ENCODE measurements at places on chromosomes 6 and 20.

DNA sequence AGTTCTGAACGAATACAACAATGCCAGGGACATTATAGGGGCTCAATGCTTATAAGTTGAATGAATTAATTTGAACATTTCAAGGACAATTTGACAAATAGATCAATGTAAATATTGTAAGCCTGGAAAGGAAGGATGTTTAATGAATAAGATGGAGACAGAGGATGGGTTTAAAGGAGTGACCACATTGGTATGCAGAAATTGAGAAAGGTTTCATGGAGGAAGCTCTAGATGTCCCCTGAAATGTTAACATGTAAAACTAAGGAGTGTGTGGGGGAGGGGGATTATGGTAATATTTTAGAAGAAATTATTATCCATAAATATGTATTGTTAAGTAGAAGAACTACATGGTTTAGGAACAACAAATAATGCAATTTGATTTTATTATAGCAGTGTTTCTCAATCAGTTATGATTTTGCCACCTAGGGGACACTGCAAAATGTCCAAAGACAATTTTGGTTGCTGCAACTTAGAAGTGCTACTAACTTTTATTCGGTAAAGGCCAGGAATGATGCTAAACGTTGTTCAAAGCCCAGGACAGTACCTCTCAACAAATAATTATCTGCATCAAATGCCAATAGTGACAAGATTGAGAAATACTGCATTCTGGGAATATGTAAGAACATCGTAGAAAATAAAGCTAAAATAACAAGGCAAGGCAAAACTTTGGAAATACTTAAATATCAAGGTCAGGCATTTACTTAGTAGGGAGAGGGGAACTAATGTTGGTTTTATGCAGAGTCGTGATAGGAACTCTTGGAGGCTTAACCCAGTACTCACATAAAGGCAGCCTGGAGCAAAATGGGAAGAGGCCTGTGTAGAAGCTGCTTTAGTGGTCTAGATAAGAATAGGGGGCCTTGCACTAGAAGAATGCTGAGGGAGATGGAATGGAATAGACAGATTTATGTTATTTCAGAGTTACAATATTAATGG lies 686.9 kb upstream of the CITED2 start:
- no peak for DNase-seq

GRCh38 chr6:116351101-116351500 lies 19.6 kb upstream of the DSE start:
- DNase-seq, result no peak

DNA sequence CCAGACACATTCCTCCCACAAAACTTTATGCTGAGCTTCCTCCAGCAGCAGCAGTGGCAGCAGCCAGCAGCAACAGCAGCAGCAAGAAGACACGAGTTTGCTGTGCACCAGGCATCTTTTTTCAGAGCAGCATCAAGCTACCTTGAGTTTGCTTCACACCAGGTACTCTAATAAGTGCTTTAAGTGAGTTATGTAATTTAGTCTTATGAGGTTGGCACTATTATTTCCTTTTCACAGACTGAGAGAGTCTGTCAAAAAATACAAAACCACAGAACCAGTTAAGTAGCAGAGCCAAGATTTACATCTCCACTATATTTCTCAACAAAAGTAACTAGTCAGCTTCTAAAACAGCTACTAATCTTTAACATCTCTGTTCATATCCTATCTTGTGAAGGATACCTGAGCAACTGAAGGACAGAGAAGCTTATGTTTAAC lies 23.7 kb downstream of the RANBP9 start:
- DNase-seq, result no peak

- no peak for DNase-seq
These were observed 23.6 kb downstream of the DTD1 start for GRCh38 chr20:18611492-18611891.

DNA sequence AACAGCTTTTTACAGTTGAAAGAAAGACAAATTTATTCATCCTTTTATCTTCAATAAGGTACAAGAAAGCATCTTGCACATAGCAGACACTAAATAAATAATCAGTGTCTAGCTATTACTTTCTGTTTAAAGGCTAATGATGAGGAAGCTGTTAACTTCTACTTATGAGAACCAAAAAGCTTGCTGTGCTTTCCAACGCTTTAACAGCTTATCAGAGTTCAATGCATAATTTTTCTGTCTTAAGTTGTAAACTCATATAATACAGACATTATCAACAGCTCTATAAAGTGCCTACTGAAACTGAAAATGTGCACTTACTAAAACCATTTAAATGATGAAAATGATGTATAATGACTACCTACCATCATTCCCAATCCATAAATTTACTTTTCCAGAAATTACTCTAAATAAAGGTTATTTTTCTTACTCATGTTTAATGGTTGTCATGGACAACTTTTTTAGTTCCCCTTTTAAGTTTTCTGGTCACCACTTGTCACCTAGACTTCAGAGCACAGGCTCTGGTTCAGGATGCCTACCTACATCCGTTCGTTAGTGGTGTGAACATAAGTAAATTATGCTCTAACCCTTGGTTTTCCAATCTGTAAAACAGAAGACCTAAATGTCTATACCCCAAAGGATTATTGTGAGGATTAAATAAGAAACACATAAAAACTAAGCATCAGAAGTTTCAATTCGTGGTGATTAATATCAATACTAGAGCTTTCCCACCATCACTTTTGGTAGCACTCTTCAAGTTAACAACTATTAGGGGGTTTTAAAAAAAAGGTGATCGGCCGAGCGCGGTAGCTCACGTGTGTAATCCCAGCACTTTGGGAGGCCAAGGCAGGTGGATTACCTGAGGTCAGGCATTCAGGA lies 8.0 kb downstream of the PNISR start:
- no peak for DNase-seq

DNA sequence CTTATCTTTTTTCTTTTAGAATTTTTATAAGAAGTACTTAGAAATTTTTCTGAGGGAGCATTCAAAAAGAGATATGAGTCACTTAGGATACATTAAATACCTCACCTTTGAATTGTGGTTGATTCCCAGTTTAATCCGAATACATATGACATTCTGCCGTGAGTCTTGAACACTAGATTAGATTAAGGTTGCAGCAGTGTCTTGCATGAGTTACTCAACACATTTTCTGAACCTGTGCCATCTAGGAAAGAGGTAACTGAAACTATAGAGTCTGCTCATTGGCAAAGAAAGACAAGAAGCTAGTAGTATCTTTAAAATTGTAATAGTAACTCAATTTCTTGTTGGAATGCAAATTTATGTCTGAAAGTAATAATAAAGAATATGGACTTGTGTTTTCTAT lies 14.9 kb downstream of the PEX3 start:
- no peak for DNase-seq

DNA sequence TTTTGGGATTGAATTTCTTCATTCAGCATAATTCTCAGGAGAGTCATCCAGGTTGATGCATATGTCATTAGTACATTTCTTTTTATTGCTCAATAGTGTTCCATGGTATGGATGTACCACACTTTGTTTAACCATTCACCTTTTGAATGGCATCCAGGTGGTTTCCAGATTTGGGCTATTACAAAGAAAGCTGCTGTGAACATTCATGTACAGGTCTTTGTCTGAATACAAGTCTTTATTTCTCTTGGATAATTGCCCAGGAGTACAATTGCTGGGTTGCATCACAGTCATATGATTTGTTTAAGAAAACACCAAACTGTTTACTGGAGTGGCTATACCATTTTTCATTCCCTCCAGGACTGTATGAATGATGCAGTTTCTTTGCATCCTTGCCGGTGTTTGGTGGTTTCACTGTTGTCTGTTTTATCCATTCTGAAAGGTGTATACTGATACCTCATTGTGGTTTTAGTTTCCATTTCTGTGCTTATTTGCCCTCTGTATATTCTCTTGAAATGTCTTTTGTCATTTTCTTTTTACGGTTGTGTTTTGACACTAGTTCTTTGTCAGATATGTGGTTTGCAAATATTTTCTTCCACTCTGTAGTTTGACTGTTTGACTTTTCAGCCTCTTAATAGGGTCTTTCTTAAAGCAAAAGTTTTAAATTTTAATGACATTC lies 8.8 kb downstream of the CDKAL1 start:
- DNase-seq, result peak; percentile 57

- DNase-seq, result peak; percentile 29
These were observed 8.3 kb downstream of the PI16 start for GRCh38 chr6:36962874-36963273.

GRCh38 chr6:143157131-143157530 lies 96.4 kb downstream of the AIG1 start:
- no peak for DNase-seq

Measured in HFF-Myc (cell line).